Liver (tissue), 10 donors: ENCODE measurements at places on chromosomes 13 and 19. TPM values are rescaled to one million over a fixed set of nuclear protein-coding genes. Genes with fewer than 3 reads are reported as not detected.
A peak's percentile ranks its signal among the peaks of the same experiment; 100 is the strongest.

Gene SPACA4
- not detected for total RNA-seq

- DNase-seq, result no peak
These were observed 105.7 kb upstream of the RAP2A start for GRCh38 chr13:97328222-97328790.

DNA sequence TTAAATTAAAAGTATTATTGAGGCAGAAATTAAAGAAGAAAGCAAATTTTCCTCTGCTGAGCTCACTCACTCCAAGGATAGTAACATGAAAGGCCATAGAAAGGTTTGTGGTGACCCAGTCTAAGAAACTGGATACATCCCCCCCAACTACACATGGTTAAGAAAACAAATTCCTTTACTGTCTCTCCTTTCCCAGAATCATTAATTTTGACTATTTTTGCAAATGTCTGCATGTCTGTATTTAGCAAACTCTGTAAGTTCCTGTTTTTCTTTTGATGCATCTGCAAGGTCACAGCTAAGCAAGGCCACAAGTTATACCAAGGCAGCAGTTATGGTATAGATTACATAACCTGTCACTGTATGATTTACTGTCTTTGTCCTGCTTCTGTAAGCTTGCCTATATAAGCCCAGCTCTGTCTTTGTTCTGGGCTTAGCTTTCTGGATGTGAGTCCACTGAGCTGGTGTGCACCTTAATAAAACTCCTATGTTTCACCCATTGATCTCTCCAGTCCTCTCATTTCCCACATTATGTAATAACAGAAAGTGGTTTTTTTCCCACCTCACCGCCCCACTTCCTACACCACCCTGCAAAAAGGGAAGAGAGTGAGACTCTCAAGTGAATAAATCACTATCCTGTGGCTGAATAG is 8.5 kb upstream of the ZNF83 start:
- no peak for DNase-seq

Gene INAFM1
- total RNA-seq, result 2.0 TPM

GRCh38 chr19:19052921-19053320 is 10.9 kb upstream of the SLC25A42 start:
- no peak for DNase-seq

- no peak for DNase-seq
These were observed 68.0 kb downstream of the MLLT1 start for GRCh38 chr19:6211632-6212402.

Gene CLEC17A
- total RNA-seq, result 0.28 TPM

- DNase-seq, result peak; percentile 79
These were observed 15.2 kb downstream of the UPF1 start for GRCh38 chr19:18846862-18847548.

Gene ZNF865
- total RNA-seq, result 1.8 TPM
